ENCODE measurements at places on chromosomes 3 and 15.

- no peak for DNase-seq
Measured at GRCh38 chr3:186643493-186643892, 3.3 kb downstream of the FETUB start.

GRCh38 chr3:10460951-10461545 is 44.3 kb downstream of the ATP2B2 start:
- DNase-seq = no peak

- DNase-seq = no peak
Measured at GRCh38 chr3:171326717-171327440, 133.3 kb downstream of the TNIK start.

GRCh38 chr3:64462203-64462602 is 225.6 kb downstream of the ADAMTS9 start:
- DNase-seq = peak; percentile 98

DNA sequence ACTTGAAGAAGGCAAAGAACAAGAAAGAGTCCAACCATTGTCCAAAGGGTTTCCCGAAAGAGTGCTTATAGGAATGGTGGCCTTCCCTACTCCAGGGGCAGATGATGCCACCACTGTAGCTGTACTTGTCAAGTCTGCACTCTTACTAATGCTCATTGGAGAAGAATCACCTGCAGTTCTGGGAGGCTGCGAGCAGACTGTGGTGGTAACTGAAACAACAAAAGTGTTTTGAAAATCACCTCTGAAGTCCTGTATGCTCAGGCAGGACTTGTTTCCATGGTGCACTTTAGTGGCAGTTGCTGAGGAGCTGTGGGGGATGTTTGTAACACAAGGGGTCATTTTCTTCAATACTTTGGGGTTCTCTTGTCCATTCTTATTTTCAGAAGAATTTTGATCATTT is 36.0 kb downstream of the USF3 start:
- DNase-seq = no peak

GRCh38 chr3:195609229-195609628 is 25.5 kb upstream of the APOD start:
- DNase-seq = no peak

DNA sequence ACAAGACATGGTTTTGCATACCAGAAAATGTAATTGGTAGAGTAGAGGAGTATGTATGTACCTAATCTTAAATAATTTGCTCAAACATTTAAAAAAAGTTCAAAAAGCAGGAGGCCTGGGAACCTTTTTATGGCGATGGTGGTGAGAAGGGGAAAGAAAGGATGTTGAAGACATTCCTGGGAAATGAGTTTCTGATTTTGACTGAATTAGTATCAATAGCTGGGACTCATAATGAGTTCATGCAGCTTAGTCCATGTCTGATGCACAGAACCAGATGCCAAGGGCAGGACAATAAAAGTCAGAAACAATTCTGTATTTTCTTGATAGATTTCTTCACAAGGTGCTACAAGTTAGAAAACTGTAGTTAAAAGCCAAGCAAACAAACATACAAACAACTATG is 395.3 kb downstream of the GAP43 start:
- DNase-seq = peak; percentile 55

GRCh38 chr3:27715863-27716262 is 6.3 kb downstream of the EOMES start:
- DNase-seq = no peak

GRCh38 chr3:121641127-121641526 is 19.6 kb downstream of the HCLS1 start:
- DNase-seq = no peak

GRCh38 chr3:132720228-132720627 is 2.0 kb downstream of the NPHP3 start:
- DNase-seq = no peak

GRCh38 chr3:13019243-13020095 is 53.8 kb downstream of the IQSEC1 start:
- DNase-seq = peak; percentile 83

GRCh38 chr3:197801891-197802778 is 11.1 kb downstream of the LRCH3 start:
- peak; percentile 35 for DNase-seq

GRCh38 chr15:40477642-40478327 is 7.0 kb downstream of the CHST14 start:
- no peak for DNase-seq

DNA sequence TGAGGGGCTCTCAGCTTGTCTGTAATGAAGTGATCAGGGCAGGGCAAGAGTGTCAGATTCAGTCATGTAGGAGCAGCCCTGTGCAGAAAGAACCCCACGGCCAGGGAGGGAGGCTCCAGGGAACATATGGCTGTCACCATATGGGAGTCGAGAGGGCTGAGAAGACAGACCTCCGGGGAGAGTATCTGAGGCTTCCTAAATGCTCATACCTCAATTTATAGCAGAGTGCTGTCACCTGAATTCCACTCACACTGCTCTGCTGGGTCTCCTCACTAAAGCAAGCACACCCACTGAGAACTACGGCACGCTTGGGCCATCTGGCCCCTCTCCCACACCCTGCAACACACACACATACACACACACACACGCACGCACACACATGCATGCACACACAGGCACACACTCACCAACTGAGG is 92.3 kb upstream of the TJP1 start:
- DNase-seq = no peak

DNA sequence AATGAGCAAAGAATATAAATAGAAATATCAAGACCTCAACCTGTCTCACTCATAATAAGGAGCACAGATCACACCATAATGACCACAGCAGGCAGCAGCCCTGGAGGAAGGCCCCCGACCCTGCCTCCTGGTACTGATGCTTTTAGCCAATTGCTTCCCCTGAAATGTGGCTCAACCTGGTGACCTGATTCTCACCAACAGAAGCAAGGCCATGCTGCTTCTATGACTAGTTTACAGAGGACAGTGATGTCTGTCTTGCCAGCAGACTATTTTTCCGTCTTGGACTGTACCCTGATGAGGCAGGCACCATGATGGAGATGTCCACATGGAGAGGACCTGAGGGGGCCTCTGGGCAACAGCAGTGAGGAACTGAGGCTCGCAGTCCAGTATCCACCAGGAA is 18.0 kb downstream of the SLC41A3 start:
- DNase-seq = no peak

DNA sequence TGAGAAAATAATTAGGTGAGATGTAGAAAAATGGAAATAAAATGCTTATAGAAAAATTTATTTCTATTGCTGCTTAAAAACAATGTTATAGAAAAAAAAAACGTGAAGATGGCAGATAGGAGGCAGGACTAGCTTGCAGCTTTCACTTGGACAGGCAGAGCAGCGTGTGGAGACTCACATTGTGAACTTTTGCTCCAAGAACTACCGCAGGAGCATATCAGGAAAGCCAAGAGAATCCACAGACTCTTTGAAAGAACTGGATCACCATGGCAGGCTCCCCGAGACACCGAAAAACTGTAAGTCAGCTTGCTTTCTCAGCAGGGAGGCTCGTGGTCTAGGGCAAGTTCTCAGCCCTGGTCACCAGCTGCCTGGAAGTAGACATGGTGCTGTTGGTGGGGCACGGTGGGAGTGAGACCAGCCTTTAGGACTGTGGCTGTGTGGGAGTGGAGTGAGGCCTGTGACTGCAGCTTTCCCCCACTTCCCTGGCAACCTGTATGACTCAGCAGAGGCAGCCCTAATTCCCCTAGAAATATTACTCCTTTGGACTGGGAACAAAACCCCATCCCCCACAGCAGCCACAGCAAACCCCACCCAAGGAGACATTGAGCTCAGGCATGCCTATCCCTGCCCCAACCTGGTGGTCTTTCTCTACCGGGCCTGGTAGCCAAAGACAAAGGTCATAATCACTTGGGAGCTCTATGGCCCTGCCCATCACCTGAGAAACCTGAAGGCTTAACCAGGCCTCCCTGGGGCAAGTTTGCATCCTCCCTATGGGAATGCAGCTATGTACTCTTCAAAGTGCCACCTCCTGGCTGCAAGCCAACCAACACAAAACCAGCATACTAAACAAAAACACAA is 22.8 kb downstream of the STRIT1 start:
- DNase-seq = no peak

GRCh38 chr15:93231261-93231925 is 142.4 kb upstream of the RGMA start:
- no peak for DNase-seq
